Activated naive CD8-positive, alpha-beta T cell treated with anti-CD3 and anti-CD28 coated beads for 36 hours (primary cell): ENCODE measurements at places on chromosomes 12 and 14. TPM values are rescaled to one million over a fixed set of nuclear protein-coding genes. Genes with fewer than 3 reads are reported as not detected.

LRRC23 gene
- total RNA-seq = 4.1 TPM

ABCC9 gene
- total RNA-seq = not detected

DNA sequence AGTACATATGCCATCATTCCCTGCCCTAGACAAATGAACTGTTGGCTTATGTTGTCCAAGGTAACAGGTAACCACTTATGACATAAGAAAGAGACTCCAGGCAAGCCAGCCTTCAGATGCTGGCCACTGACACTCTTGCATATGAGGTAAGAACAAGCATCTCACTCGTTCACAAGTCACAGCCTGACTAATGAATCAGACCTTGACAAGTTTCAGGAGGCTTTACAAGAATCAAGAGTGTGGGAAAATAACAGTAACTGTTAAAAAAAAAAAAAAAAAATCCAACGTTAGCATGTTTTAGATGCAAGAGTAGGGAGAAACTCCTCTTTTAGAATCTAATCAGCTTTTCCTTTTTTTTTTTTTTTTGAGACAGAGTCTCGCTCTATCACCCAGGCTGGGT is 40.7 kb downstream of the ZFYVE1 start:
- no peak for DNase-seq

DNA sequence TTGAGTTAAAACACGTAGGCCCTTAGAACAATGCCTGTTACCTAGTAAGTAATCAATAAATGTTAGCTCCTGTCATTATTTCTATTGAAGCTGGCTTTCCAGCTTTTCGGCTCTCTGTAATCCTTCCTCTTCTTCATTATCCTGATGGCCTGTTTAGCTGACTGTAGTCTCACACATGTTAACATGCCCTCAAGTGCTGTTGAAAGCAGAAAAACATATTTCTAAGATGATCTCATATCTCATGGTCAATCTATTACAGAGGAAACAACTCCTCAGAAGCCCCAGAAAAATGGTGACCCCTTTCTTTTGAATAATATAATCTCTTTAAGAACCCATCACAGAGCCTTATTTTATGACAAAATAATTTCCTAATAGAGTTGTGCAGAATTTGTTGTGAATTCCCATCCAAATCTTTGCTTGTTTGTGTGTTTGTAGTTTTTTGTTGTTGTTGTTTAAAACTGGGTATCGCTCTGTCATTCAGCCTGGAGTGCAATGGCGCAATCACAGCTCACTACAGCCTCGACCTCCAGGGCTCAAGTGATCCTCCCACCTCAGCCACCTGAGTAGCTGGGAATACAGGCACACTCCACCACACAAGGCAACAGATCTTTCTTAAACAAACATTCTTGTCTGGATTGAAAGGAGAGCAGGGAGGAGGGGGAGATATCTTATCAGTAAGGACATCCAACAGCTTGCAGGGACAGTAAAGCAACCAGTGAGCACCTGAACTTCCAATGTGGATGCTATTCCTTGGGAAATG is 242.5 kb upstream of the CAND1 start:
- DNase-seq = no peak

DNA sequence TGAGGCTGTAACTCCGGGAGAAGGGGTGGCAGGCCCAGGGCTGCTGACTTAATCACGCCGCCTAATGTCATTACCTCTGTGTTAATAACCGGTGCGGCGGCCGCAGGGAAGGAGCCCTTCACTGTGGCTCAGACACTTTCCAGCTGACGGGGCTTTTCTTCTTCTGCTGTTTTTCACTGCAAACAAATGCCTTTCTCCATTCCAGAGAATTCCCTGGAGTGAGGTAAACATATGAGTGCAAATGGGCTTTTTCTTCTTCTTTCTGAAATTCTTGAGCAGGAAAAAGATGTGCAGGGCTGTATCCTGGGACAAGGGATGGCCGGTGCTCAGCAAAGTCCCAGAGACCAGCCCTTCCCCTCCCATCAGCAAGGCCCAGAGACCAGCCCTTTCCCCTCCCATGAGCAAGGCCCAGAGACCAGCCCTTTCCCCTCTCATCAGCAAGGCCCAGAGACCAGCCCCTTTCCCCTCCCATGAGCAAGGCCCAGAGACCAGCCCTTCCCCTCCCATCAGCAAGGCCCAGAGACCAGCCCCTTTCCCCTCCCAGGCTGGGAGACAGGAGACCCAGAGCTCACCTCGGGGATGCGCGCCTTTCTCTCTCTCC is 33.4 kb upstream of the FAM181A start:
- DNase-seq = no peak

- DNase-seq = no peak
Observed at GRCh38 chr12:64566122-64566521, 44.2 kb upstream of the RASSF3 start.

- no peak for DNase-seq
Observed at GRCh38 chr12:108442067-108442466, 73.0 kb upstream of the FICD start.

CD163L1 gene
- not detected for total RNA-seq

- DNase-seq = no peak
Observed at GRCh38 chr12:3332188-3332587, 158.8 kb upstream of the PRMT8 start.

NKX2-1 gene
- total RNA-seq = not detected

- no peak for DNase-seq
Observed at GRCh38 chr14:92519246-92520101, 5.9 kb downstream of the RIN3 start.

GRCh38 chr12:48001505-48002413 is 2.5 kb downstream of the COL2A1 start:
- DNase-seq = no peak

DNA sequence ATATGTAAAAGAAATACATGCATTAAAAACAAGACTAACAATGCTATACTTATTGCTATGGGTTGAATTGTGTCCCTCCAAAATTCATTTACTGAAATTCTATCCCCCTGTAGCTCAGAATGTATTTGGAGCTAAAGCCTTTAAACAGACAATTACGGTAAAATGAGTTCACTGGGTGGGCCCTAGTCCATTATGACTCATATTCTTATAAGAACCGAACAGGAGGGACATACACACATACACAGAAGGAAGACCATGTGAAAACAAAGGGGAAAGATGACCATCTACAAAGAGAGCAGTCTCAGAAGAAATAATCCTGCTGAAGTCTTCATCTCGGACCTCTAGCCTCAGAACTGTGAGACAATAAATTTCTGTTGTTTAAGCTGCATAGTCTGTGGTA is 77.1 kb upstream of the ANKS1B start:
- no peak for DNase-seq

- DNase-seq = no peak
Observed at GRCh38 chr12:114850661-114851275, 166.8 kb upstream of the TBX3 start.

GRCh38 chr14:95523051-95523814 is 6.8 kb upstream of the SYNE3 start:
- DNase-seq = peak; percentile 70

- no peak for DNase-seq
Observed at GRCh38 chr12:12229556-12230092, 37.2 kb downstream of the LRP6 start.

GRCh38 chr14:87067591-87067990 is 925.4 kb downstream of the GALC start:
- DNase-seq = no peak

BICDL1 gene
- 63.7 TPM for total RNA-seq

SLC6A15 gene
- total RNA-seq = 0.29 TPM

DNA sequence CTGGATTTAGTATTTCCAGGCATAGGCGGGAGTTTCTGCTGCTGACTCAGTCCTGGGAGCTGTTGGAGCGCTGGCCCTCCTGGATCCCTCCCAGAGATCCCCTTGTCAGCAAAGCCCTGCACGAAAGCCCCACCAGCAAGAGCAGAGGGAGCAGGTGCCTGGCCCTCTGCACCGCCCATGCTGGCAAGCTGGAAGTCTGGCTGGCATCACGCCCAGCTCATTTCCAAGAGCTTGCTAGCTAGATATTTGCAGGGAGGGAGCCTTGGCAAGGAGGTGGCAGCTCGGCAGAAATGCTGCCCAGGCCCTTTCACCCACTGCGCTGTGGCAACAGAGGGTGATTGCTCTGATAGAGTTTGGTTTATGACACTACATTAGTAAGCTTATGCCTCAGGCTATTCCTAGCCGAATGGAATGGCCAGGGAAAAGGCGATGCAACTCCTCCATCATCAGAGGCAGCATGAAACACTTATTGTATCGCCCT is 193.9 kb downstream of the EMP1 start:
- no peak for DNase-seq

NAV3 gene
- total RNA-seq = not detected

SYT1 gene
- total RNA-seq = not detected

FAR2 gene
- total RNA-seq = 7.6 TPM

DNA sequence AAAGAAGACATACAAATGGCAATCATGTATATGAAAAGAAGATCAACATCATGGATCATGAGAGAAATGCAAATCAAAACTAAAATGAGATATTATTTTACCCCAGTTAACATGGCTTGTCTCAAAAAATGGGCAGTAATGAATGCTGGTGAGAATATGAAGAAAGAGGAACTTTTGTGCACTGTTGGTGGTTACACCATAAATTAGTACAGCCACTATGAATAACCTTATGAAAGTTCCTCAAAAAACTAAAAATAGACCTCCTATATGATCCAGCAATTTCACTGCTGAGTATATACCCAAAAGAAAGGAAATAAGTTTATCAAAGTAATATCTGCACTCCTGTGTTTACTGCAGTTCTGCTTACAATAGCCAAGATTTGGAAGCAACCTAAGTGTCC is 151.7 kb downstream of the PDZRN4 start:
- no peak for DNase-seq

DNA sequence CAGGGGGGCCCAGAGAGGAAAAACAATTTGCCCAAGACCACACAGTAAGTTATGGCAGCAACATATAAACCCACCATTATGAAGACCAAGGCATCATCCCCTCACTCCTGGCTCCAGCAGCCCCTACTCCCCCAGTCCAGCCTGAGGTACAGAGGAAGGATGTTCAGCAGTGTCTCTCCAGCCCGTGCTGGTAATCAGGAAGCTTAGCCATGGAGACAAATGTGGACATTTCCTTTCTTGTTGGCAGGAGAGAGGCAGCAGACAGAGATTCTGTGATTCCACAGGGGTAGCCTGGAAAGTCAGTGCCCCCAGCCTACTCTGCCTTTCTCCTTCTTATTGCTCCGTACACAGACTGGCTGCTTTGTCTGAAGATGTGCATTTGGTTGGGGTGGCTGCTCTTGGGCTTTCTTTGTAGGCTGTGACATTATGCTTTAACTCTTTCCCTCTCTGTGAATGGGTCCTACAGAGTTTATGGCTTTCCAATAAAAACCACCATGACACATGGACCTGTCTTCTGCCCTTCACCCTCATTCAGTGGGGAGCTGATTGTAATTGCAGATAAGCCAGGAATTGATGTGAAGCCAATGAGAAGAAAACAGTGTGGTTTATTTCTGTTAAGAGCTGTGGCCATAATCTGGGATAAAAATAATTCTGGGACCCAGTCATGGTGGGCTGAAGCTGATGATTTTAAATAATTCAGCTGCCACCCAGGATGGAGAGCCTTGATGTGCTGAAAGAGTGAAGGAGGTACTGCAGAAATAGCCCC is 3.4 kb downstream of the RPH3A start:
- no peak for DNase-seq

TSPAN19 gene
- total RNA-seq = not detected

DNA sequence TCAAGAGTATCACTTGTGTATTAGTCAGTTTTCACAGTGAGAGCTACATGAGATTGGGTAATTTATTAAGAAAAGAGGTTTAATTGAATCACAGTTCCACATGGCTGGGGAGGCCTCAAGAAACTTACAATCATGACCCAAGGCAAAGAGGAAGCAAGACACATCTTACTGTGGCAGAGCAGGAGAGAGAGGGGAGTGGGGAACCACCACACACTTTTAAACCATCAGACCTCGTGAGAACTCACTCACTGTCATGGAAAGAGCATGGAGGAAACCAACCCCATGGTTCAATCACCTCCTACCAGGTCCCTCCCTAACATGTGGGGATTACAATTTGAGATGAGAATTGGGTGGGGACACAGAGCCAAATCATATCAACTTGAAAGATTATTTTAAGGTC is 522.9 kb downstream of the FLRT2 start:
- no peak for DNase-seq

DNA sequence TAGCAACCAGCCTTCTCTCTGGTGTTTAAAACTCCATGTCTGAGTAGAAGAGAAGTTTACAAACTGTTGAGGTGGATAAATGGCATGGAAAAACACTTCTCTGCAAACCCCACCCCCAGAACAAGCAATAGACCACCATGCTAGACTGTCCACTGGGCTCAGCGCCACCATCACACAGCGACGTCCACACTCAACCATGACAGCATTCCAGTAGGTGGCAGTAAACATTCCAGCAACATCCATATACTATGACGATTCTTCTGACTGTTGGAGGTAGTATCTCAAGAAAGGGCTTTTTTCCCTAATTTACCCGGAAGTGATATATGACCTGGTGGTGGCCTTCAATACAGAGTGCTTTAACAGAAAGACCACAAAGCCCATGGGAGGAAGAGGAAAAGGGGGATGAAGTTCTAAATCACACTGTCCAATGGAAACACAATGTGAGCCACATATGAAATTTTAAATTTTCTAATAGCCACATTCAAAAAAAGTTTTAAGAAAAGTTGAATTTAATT is 152.2 kb downstream of the SLC15A4 start:
- no peak for DNase-seq

FBLN5 gene
- 1.3 TPM for total RNA-seq

AMN gene
- 0.72 TPM for total RNA-seq

GRCh38 chr12:5945071-5946008 is at the start of gene ANO2:
ANO2 (minus strand) TSS chr12:5945259; CDS start chr12:5945217, 42 bp downstream.
- peak; percentile 5 for DNase-seq

- no peak for DNase-seq
Observed at GRCh38 chr14:23104591-23105347, at the start of gene CIROP. CIROP (minus strand) TSS chr14:23104989; CDS start chr14:23104920, 69 bp downstream.

DNA sequence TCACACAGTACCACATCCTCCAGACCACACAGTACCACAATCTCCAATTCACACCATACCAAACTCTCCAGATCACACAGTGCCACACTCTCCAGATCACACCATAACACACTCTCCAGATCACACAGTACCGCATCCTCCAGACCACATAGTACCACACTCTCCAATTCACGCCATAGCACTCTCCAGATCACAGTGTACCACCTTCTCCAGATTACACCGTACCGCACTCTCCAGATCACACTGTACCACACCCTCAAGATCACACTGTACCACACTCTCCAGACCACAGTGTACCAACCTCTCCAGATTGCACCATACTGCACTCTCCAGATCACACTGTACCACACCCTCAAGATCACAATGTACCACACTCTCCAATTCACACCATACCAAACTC is 184.9 kb downstream of the NTF3 start:
- no peak for DNase-seq

B4GALNT1 gene
- 1.5 TPM for total RNA-seq
